ENCODE measurements at places on chromosomes 1 and 21. TPM values are rescaled to one million over a fixed set of nuclear protein-coding genes. Genes with fewer than 3 reads are reported as not detected.

Gene OR2G6
- not detected for total RNA-seq

- H3K4me1 ChIP-seq: no peaks in the 10 kb centered on the region
- no peak for DNase-seq
- no peaks in the 10 kb centered on the region for H3K27me3 ChIP-seq
- H3K36me3 ChIP-seq: no peaks in the 10 kb centered on the region
Observed at GRCh38 chr1:213761845-213762407, 225.8 kb upstream of the PROX1 start.

- no peaks in the 10 kb centered on the region for H3K36me3 ChIP-seq
- no peak overlapping the region for H3K4me3 ChIP-seq
- no peak overlapping the region for H3K27ac ChIP-seq
- H3K27me3 ChIP-seq: no peaks in the 10 kb centered on the region
- DNase-seq: no peak
Observed at GRCh38 chr1:217011097-217011496, 287.9 kb upstream of the ESRRG start.

Gene TLCD4
- total RNA-seq: 9.3 TPM

All from aorta (tissue), 5 donors.